ENCODE measurements at places on chromosomes 1 and 21.

GRCh38 chr1:194104247-194104844 is 917.9 kb upstream of the B3GALT2 start:
- no peak for DNase-seq

- no peak for DNase-seq
These were observed 15.7 kb downstream of the HYI start for GRCh38 chr1:43438006-43438405.

DNA sequence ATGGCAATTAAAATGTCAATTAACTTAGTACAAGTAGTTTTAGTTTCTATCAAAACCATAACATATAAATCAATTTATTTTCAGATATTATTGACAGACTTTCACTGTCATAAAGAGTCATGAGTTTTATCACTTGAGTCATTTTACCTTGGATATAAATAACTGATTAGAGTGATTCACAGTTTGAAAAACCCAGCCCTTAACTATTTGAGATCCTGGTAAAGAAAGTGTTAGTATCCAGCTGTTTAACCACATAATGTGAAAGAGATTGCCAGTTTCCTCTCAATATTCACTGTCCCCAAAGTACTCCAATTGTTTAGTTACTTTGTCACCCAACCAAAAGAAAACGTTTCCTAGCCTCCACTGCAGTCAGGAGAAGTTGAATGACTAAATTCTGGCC is 91.3 kb downstream of the UCHL5 start:
- DNase-seq, result no peak

DNA sequence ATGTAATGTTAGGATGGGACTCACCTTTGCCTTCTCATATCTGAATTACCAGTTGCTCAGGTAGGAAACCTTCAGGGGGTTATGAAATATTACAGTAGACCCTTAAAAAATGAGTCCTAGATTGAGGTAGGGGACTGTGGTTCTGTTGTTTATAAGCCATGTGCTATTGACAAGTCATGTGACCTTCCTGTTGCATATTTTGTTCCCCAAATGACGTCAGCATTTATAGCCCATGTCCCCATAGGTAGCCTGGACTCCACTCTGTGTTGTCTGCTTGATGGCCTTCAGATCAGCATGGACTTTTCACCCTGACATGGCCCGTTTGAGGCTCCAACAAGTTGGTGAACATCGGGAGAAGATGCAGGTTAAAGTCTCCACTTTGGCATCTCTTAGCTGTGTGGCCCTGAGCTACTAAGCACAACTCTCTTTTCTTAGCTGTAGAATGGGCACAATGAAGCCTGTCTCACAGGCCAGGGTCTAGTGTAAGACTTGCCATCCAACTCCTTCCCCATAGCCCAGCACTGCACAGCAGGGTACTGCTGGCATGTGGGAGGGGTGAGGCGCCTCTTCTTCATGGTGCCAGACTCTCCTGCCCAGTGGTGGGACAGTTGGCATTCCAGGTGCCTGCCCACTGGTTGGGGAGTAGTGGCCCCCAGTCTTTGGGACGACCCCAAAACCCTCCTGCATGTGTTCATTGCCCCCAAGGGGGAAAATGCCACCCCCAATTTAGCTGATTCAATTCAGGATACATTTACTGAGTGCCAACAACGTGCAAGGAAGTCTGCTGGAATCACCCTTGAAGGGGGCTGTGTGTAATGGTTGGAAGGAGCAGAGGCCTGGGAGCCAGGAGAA is 36.1 kb upstream of the TTC22 start:
- no peak for DNase-seq

DNA sequence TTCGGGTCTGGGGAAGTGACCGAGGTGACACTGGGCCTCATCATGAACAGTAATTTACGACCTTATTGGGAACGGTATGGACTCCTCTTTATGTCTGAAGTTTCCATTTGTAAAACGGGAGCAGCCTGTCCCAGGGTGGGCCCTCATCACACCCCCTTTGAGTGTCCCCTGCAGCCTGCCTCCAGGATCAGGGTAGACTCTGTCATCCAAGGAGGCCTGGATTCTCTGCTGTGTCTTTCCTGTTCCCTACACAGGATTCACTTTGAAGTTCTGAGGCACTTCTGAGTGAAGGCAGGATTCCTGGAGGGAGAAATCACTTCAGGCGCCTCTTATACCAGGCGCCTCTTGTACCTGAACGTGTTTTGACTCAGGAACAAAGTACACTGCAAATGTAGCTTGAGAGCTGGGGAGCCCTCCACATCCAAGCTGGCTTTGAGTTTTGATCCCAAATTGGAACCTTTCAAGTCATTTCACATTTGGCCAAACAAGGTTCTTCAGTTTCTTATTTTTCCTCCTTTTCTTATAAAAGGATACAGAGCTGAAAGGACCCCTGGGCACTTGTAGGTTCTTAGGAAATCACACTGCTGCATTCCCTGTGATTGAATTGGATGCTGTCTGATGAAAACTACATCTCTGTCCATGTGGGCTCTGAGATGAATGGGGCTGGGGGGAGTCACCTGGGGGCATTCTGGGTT is 106.0 kb downstream of the SUSD4 start:
- DNase-seq, result no peak

GRCh38 chr21:42521384-42521783 is 7.7 kb downstream of the SLC37A1 start:
- DNase-seq, result no peak
